Mammary epithelial cell (primary cell): ENCODE measurements at places on chromosomes 4 and X.

DNA sequence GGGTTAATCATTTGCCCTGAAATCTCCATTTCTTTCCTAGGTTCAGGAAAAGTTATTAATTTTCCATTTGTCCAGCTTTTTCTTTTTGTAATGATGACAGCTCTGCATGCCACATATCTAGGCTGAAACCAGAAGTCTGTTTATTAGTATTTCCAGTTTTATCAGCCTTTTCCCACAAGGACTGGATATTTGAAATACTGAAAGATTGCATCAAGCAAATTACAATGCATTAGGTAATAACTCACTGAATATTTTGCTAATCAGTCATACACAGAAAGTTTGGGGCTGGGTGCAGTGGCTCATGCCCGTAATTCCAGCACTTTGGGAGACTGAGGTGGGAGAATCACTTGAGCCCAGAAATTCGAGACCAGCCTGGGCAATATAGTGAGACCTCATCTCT is 21.5 kb downstream of the SLC9A7 start:
- DNase-seq = peak; percentile 51

GRCh38 chr4:156113138-156113765 is 159.6 kb upstream of the CTSO start:
- DNase-seq = peak; percentile 4

DNA sequence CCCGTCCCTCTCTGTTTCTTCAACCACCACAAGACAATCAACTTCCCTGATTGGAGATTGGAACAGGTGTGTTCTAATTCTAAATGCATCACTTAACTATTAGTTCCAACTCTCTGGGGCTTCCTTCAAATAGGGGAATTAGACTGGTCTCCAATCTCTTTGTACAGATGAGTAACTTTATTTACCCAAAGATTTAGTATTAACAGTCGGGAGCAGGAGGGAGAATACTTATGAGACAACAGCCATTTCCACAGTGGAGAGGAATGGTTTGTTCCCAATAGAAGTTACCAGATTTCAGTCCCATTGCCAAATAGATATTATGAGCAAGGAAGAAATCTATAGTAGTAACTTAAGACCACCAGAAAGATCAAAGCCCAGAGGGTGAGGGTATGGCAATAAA is 46.2 kb downstream of the CASK start:
- no peak for DNase-seq

GRCh38 chr4:27846951-27847350 is 986.3 kb downstream of the STIM2 start:
- DNase-seq = no peak

DNA sequence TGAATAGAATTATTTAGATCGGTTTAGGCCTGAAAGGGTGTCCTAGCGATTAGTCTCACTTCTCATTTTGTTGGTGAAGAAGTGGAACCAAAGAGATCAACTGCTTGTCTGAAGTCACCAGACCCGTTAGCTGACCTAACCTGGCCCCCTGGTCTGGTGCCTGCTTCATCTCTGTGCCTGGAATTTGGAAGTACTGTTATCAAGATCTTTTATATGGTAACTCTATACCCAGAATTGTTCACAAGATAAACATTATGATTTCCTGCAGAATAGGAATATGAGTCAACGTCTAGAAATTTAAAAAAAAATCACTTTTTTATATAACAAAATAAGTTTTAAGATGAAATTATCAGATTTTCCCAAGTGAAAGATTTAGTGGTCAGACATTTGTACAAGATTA is 37.2 kb downstream of the LRP2BP start:
- no peak for DNase-seq

DNA sequence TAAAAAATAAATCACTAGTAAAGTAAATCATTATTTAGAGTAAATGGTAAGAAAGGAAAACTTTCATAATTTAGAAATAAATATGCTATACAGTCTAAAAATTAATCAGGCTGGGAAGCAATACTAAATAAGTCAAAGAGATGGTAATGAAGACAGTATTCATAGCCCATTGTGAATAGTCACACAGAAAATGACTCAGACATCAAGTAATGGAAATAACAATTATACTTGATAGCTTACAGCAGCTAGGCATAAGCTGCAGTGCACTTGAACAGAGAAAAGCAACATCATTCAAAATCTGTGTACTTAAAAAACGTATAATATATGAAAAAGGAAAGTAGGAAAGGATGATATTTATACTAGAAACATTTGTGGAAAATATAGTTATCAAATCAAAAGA is 642.5 kb upstream of the GNPDA2 start:
- no peak for DNase-seq

DNA sequence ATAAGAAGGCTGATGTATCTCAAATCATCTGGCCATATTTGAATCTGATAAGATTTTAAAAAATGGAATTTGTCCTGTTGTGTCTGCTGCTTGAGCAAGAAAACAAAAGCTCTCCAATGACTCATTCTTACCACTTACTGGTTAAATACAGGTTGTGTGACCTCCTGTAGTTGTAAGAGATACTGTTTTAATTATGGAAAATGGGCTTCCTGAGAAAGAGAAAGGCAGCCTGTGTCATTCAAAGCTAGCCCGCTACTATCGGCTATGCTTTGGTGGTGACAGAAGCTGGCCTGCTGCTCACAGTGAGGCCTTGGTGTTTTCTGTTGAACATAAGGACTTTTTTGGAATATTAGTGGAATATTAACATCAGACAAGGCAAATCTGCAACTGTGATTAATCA is 1722.1 kb upstream of the PCDH10 start:
- DNase-seq = no peak

GRCh38 chrX:13852001-13852695 is 35.3 kb upstream of the GPM6B start:
- no peak for DNase-seq

- no peak for DNase-seq
These were observed 1617.7 kb downstream of the RPA4 start for GRCh38 chrX:98501426-98501825.

DNA sequence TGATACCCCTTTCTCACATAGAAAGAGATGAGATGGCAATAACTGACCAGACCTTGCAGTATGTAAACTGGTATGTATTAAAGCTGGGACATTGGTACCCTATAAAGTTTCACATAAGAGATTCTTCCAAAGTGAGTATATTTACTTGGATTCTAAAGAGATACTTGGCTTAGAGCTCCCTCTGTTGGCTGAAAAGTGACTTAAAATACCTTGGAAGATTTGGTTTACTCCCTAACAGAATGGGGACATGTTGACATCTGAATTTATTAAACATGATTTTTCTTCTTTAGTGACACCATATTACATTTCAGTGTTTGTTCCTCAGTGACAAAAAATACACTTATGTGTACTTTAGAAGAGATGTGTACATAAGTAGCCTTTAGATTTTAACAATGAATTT is 47.9 kb upstream of the RGN start:
- DNase-seq = peak; percentile 40

- DNase-seq = no peak
These were observed 49.0 kb downstream of the HTN1 start for GRCh38 chr4:70099206-70099605.

GRCh38 chrX:49155900-49156837 is 6.4 kb upstream of the MAGIX start:
- DNase-seq = peak; percentile 78

- no peak for DNase-seq
These were observed 8.7 kb upstream of the MSANTD1 start for GRCh38 chr4:3239998-3240920.
